Left lung (tissue), 14 donors: ENCODE measurements at places on chromosomes 4 and X. TPM values are rescaled to one million over a fixed set of nuclear protein-coding genes. Genes with fewer than 3 reads are reported as not detected.

The FAM9C gene
- polyA plus RNA-seq, result 0.37 TPM

The SULT1B1 gene
- polyA plus RNA-seq, result 2.1 TPM

The ERCC6L gene
- polyA plus RNA-seq, result 3.7 TPM

DNA sequence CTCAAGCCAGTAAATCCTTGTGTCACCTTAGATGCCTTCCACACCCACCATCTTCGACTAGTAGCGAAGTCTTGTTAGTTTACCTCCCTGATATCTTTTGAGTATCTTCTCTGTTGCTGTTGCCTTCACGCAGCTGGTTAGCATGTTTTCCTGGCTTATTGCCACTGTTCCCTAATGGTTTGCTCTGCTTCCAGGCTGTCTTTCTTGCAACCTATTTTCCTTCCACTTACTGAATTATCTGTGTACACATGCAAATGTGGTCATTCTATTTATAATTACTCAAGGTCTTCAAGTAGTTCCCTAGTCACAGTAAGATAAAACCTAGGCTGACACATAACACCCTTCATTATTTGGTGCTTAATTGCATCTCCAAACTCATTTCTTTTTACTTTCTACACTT, 89.5 kb downstream of the UGT8 start:
- DNase-seq, result peak; percentile 10

DNA sequence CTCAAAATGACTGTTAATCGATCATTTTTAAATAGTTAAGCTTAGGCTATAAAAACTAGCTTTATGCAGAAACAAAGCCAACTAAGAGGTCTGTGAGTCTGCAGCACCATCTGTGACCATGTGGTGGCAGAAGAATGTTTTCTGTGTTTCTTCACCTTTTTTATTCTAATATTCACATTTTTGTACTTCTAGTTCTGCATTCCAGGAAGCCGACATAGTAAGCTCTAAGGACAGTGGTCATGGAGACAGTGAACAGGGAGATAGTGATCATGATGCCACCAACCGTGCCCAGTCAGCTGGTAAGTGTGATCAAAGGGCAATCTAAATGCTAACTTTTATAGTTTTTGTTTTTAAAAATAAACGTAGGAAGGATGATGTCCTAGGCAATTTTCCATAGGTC, 5.6 kb downstream of the PCDH10 start:
- no peak for DNase-seq

GRCh38 chr4:88583631-88584470, 8.4 kb upstream of the HERC3 start:
- DNase-seq, result no peak

DNA sequence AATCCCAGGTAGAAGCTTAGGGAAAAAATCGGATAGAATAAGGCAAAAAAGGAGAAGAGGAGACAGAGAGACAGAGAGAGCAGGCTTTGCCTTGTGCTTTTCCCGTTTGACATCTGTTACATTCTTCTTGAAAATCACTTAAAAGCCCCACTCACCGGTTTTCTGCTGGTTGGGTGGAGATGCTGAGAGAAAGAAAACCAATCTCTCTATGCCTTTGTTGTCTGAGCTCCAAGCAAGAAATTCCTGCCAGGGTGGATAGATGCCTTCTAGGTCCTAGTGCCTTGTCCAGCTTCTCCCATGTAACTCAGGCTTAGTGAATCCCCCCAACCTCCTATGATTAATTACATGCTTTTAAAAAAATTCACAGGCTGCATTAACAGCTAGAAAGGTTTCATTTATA, at the start of gene DCX:
Gene DCX, minus strand, starts transcription at position 210 of the 400 bp plus-strand sequence. CDS start 1,794 bp downstream, outside the sequence.
- DNase-seq, result no peak

GRCh38 chr4:118086344-118086743, 52.1 kb downstream of the NDST3 start:
- no peak for DNase-seq

- DNase-seq, result no peak
These were observed 69.9 kb downstream of the ARHGAP10 start for GRCh38 chr4:147801820-147802219.
